Vagina (tissue), 2 donors: ENCODE measurements at places on chromosomes 2 and 18. TPM values are rescaled to one million over a fixed set of nuclear protein-coding genes. Genes with fewer than 3 reads are reported as not detected.

DNA sequence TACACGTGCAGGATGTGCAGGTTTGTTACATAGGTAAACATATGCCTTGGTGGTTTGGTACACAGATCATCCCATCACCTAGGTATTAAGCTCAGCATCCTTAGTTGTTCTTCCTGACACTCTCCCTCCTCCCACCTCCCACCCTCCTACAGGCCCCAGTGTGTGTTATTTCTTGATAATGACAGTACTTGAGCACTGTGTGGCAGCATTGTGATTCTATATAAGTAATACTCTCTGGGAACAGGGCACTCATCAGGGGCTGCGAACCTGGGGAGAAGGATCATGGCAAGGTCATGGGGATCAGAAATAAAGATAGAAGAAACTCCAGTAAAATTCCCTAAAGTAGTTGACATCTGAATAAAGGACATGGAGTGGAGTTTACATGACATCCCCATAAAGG lies 1256.2 kb upstream of the CRIM1 start:
- DNase-seq: no peak

GRCh38 chr2:122075381-122075780 lies 319.9 kb downstream of the TSN start:
- DNase-seq: peak; percentile 18

DNA sequence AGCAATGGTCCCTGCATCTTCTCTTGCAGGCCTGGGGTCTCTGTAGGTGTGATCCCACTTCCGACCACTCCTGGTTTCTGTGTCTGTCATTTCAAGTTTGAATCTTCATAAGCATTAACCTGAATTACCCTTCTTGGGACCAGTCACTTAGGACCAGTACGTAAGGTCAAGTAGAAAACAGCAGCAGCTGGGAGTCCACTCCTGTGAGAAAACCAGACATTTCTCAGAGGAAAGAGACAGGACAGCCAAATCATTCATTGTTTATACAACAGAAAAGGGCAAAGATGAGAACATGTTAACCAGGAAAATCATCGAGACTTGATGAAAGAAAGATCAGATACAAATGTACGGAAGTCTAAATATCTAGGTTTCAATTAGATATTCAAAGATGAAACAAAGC lies 163.0 kb downstream of the MREG start:
- no peak for DNase-seq

HOXD8 gene
- total RNA-seq: 10.3 TPM

MC5R gene
- 0.74 TPM for total RNA-seq

DNA sequence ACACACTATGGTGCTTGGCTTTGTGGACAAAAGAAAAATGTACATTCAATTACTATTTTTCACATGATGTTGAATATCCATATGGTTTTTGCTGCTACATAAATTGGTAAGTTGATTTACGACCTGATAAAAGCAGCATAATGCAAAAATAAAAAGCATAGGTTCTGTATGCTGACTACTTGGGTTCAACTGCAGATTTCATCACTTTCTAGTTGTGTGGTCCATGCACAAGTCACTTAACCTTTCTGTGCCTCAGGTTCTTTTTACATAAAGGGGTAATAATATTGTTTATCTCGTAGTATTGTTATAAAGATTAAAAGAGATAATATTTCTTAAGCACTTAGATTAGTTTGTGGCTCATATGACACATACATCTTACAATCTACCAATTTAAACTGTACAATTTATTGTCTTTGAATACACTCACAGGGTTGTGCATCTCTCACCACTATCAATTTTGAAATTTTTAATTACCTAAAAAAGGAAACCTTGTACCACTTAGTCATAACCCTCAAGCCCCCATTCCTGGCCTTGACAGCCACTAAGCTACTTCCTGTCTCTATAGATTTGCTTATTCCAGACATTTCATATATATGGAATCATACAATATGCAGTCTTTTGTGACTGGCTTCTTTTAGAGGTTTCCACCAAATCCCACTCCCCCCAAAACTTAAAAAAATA lies 1443.9 kb downstream of the SUCLG1 start:
- DNase-seq: no peak
